ENCODE measurements at places on chromosomes 2 and 18.

GRCh38 chr2:63364866-63365265 is 223.4 kb downstream of the WDPCP start:
- no peak for DNase-seq

GRCh38 chr2:241818229-241818942 is 9.4 kb downstream of the NEU4 start:
- no peak for DNase-seq

DNA sequence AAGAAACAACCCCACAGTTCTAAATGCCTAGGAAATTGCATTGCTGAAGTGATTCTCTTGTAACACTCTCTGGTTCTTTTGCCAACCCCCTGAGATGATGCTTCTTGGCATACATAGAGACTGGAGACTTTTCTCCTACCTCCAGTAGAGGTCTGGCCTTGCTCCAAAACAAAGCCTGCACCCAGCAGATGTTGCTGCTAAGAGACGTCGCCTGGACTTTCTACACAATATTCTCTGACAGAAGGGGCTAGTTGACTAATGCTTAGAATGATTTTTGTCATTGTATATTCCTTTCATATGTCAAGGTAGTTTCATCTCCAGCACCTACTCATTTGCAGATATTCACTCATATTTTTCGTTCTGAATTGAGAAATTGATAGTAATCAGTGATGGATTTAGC is 24.6 kb downstream of the SOWAHC start:
- peak; percentile 77 for DNase-seq

GRCh38 chr2:98607741-98608115 is 584 bp downstream of the COA5 start:
- DNase-seq: no peak

- no peak for DNase-seq
Measured at GRCh38 chr2:33321236-33321771, 155.1 kb upstream of the RASGRP3 start.

DNA sequence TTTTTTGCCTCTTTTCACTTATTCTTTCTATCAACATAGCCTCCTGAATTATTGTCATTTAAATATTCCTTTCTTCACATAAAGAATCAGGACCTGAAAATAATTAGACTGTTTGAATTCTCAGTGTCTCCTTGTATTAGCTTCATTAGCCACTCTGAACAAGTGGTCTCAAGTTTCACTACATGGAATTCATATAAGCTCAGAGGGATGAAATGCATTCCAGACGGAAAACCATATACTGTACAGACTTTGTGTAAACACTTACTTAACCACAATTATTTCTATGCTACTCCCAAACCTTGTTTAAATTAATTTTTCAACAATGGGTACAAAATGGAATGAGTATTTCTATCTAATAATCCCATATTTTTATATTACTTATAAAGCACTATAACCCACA is 53.4 kb downstream of the CHN1 start:
- DNase-seq: peak; percentile 2

DNA sequence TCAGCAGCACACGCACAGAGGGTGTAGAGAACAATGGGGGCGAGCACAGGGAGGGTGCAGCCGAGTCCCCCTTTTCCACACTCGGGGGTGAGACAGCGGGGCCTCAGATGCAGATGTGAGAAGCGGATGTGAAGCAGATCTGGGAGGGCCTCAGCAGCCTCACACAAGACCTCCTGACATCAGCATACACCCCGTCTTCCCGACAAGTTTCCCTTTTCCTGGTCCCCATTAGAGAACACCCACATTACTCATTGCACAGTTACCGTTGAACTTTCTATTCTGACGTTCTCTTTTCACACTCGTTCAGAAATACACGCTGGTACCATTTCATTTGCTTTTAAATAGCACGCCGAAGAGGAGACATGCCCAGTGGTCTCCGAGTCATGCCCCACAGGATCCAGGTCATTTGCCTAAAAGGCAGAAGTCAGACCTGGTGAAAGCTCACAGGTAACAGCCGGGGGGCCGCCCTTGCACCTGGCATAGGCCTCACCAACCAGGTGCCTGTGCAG is 129.5 kb upstream of the ID2 start:
- no peak for DNase-seq

Measured in DMS 273 treated with DMSO at 0.1 percent for 48 hours (cell line).